ENCODE measurements at places on chromosomes 1 and 21.

GRCh38 chr21:17911628-17912027, 92.5 kb upstream of the C21orf91 start:
- no peak for DNase-seq

DNA sequence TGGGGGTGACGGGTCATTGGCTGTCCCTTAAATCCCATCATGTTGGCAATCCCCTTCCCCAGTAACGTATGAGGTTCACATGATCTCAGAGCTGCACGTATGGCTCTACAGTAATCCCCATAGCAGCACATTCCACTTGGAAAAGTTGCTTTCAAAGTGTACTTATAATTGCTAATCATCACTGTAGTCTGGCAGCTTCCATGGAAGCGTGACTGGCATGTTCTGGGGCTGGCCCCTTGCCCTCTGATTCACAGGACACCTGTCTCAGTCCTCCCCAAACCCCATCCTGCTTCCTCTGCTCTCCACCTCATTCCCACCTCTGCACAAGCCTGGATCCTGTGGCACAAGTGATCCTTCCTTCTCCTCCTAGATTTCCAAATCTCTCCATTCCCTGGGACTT, 102.2 kb downstream of the TSEN15 start:
- DNase-seq, result no peak

GRCh38 chr1:150981805-150982712, at the start of gene ANXA9:
ANXA9 (plus strand) TSS chr1:150982292; CDS start chr1:150983106, 814 bp downstream.
- no peak for DNase-seq

- peak; percentile 44 for DNase-seq
Measured at GRCh38 chr1:88802950-88803349, 88.4 kb downstream of the GTF2B start.

DNA sequence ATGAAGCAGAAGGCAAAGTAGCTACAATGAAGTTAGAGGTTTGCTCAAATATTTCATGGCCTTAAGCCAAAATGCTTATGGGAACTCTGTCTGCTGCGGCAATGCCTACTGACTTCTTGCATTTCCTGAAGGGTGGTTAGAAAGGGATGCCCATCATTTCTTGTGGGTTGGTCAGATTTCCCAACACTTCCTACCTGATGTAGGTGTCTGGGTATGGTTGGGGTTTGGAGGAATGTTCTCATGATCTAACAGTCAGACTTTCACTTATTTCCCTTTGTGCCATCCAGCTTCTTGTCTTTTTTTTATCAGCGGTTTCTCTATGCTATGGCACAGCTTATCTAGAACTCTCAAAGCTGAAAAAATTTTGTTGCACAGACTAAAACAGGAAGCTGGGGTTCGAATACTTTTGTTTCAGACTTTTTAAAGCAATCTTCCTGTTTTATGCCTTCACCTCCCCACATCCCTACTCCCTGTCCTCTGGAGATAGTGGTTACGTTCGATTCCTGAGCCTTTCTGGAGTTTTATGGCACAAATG, 307.7 kb downstream of the USP25 start:
- no peak for DNase-seq

DNA sequence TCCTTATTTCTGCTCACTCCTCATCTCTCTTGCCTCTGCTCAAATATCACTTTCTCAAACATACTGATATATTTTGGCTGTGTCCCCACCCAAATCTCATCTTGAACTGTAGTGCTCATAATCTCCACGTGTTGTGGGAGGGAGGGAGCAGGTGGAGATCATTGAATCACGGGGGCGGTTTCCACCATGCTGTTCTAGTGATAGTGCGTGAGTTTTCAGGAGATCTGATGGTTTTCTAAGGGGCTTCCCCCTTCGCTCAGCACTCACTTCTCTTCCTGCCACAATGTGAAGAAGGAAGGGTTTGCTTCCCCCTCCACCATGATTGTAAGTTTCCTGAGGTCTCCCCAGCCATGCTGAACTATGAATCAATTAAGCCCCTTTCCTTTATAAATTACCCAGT, 26.6 kb downstream of the ZBTB8OS start:
- no peak for DNase-seq

DNA sequence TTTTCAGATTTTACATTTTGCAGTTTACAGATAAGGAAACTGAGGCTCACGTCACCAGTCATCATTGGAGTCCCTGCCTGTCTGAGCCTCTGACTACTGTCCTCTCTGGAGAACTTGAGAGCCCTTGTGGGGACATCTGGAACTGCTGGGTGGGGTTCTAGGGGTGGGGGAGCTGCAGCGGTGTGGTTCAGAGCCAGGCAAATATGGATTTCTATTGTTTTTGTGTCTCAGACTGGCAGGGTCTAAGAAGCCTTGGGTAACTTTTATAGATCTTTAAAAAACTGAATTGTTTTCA, 46.9 kb downstream of the IER5 start:
- peak; percentile 48 for DNase-seq

DNA sequence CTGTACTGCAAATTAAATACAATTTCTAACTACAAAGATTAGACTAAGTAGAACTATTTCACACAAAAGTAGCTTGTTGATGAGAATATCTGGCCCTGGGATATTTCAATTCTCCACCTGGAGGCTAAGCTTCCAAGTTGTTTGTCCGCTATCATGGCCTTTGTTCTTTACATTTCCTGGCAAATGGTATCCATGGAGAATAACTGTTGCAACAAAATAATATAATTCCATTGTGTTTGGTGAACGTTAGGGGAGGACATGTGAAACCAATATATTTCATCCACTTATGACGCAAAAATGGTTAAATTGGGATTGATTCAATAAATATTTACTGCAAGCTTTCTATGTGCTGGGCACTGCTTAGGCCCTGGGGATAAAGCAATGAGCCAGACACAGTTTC, 565.4 kb downstream of the PTPRC start:
- peak; percentile 19 for DNase-seq

GRCh38 chr1:94327001-94327690, 89.8 kb upstream of the ARHGAP29 start:
- peak; percentile 93 for DNase-seq

DNA sequence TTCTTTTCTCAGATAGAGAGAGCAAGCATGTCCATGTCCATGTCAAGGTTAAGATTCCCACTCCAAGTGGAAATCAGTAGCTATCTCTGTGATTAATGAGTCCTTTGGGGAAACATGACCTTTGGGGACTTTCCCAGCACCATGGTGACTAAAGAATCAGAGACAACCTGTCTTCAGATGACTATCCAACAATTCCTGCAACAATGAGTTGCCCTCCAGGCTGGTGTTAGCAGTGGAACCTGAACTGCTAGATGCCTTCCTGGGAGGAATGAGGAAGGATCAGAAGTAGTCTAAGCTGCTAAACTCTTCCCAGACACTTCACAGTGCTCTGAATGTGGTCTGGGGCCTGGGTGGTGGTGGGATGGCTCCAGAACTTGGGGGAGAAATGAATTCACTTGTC, 6.5 kb downstream of the S100A9 start:
- DNase-seq, result no peak

- DNase-seq, result peak; percentile 91
Measured at GRCh38 chr1:155961937-155962336, 16.4 kb downstream of the ARHGEF2 start.

- no peak for DNase-seq
Measured at GRCh38 chr1:180311011-180311730, 81.1 kb downstream of the LHX4 start.

DNA sequence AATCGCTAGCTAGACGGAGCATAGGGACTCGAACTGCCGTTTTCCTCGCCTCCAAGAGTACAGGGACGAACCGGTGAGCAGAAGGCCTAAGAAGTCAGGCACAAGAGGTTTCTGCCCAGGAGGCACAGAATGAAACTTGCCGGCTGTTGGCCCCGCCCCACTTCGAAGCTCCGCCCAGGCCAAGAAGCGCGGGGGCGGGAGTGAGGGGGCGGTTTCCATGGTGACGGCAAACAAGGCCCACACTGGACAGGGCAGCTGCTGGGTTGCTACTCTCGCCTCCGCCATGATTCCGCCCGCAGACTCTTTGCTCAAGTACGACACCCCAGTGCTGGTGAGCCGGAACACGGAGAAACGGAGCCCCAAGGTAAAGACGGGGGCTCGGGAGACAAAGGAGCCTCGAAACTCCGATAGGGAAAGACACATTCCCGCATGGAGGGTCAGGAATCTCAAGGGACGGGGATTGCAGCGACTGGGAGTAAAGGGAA, at the start of gene DNALI1:
Gene DNALI1 (plus strand): TSS at position 229 of the 485 bp plus-strand sequence. CDS start 55 bp downstream, at position 284.
- peak; percentile 93 for DNase-seq

DNA sequence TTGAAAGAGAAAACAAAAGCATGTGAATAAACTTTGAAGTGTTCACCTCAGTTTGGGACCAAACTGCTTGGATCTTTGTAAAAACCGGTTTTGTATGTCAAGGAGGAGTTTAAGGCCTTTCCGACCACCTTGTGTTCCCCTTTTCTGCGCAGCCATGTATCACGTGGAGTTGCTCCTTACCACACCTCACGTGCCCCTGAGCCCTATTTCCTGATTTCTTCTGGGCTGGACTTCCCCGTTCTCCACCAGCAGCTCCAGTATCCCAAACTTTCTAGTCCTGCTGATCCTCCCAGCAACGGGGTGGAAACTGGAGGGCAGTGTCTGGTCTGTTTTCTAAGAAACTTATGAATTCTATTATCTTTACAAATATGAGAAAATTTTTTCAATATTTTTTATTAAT, 1.6 kb upstream of the SH3D21 start:
- no peak for DNase-seq

DNA sequence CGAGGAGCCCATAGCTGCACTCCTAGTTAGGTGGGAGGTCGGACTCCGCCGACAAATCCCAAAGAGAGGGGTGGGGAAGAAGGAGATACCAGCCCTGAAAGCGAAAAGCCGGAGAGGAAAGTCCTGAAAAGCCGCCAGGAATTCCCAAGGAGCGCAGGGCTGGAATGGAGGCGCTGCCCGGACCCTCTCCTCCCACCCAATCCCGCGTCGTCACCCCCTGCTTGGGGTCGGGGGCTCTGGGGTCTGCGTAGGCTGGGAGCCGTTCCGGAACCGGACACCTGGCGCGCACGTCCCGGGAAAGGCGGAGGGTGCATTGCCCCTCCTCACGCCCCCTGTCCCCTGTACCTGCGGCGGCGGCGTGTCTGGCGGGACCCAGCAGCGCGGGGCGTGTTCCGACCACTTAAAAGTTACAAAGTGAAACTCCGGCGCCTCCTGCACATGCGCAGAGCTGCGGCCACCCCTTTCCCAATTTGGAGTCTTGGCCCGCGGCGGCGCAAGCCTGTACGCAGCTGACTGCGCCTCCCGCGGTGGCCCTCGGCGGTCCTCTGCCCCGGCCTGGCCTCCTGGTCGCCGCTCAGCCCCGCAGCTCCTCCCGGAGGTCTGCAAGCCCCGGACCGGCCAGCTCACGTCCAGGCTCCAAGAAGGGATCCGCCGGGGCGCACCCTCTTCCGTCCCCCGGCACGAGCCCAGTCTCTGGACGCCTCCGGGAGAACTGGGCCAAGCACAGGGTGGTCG, at the start of gene TMEM63A:
Gene TMEM63A (minus strand): TSS at position 422 of the 735 bp plus-strand sequence. CDS start 4,800 bp downstream, outside the sequence.
- peak; percentile 86 for DNase-seq

- DNase-seq, result no peak
Measured at GRCh38 chr1:54110996-54111395, 41.8 kb downstream of the CDCP2 start.

DNA sequence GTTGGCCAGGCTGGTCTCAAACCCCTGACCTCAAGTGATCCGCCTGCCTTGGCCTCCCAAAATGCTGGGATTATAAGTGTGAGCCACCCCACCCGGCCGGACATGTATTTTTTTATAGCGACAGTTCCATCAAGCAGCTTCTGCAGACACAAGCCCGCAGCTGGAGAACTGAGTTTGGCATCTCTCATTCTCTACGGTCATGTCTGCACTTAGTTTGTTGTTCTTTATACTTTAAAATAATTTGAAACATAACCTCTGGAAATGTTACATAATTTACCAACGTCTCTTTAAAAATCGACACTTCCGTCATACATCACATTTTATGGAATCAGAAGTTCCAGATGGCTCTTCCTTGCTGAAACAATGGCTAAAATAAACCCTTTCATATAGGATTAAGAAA, 183.6 kb downstream of the DYRK1A start:
- no peak for DNase-seq

- no peak for DNase-seq
Measured at GRCh38 chr1:55916481-55916880, 662.9 kb downstream of the PLPP3 start.

GRCh38 chr1:47872886-47873285, 124.3 kb downstream of the TRABD2B start:
- DNase-seq, result no peak

DNA sequence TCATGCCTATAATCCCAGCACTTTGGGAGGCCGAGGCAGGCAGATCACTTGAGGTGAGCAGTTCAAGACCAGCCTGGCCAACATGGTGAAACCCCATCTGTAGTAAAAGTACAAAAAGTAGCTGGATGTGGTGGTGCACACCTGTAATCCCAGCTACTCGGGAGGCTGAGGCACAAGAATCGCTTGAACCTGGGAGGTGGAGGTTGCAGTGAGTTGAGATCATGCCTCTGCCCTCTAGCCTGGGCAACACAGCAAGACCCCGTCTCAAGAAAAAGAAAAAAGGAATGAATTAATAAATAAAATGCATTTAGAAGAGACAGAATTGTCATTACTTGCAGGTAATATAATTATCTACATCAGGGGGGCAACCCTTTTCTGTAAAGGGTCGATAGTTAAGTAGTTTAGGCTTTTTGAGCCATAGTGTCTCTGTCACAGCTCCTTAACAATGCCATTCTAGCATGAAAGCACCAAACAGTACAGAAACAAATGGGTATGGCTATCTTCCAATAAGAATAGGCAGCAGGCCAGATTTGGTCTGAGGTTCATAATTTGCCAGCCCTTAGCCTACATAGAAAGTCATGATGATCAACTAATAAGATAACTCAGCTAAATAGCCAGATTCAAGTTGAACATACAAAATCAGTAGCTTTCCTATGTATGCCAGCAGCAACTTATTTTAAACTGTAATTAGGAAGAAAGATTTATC, 56.8 kb downstream of the RPRD2 start:
- DNase-seq, result peak; percentile 83

GRCh38 chr1:219140303-219140877, 33.3 kb upstream of the LYPLAL1 start:
- no peak for DNase-seq

- DNase-seq, result peak; percentile 57
Measured at GRCh38 chr1:170698301-170699275, 34.7 kb downstream of the PRRX1 start.

- peak; percentile 38 for DNase-seq
Measured at GRCh38 chr1:54542120-54542961, 5.7 kb upstream of the ACOT11 start.

DNA sequence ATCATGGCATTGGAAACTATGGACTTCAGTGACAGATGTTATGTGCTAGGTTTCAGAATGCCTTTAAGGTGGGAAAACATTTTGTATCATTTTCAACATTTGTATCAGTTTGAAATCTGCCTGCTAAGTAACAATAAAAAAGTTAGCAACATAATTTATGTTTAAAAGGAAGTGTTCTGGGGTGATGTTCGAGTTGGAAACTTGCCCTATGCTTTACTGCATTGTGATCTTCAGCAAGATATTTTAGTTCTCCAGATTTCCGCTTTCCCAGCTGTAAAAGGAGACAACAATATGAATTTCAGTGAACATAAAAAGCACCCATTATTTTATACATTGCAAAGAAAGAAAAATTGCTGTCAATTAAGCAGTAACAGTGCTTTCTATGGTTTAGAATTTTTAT, 187.4 kb downstream of the DISC1 start:
- DNase-seq, result peak; percentile 93
